Fibroblast of skin of left quadriceps (primary cell): ENCODE measurements at places on chromosomes 3 and 15.

DNA sequence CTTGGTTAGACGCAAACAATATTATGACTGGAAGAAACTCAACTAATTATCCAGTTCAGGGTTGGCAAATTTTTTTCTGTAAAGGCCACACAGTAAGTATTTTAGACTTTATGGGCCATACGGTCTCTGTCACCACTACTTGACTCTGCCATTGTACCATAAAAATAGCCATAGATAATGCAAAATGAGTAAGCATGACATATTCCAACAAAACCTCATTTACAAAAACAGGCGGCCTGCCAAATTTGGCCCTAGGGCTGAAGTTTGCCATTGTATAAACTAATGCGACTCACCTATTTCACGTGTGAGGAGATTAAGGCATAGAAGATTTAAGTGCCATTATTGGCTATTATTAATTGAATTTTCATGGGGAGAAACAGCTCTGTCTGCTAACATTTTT lies 116.8 kb upstream of the CNTN6 start:
- no peak for DNase-seq

DNA sequence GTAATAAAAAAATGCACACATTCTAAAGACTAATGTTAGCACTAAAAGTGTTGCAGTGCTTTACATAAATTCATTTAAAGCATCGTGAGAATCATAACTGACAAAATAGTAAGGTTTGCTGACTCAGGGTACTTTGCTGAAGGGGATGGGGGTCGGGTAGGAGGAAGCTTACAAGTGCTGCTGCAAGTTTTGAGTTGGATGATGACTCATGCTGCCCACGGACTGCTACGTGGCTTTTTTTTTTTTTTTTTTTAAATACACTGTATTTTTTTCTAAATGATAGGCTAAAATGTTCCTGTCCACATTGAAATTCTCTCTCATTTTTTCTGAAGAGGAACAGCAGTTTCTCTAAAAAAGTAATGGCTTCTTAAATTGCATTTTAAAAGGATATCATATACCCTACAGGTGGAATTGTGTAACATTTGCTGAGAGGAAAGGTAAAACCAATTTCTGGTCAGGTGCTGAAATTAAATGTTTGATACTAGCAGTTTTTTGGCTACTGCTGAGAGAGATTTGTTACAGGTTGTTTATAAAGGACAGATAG lies 2.2 kb downstream of the MAPK6 start:
- peak; percentile 84 for DNase-seq

- no peak for DNase-seq
Measured at GRCh38 chr3:158134363-158134762, 24.5 kb downstream of the RSRC1 start.

DNA sequence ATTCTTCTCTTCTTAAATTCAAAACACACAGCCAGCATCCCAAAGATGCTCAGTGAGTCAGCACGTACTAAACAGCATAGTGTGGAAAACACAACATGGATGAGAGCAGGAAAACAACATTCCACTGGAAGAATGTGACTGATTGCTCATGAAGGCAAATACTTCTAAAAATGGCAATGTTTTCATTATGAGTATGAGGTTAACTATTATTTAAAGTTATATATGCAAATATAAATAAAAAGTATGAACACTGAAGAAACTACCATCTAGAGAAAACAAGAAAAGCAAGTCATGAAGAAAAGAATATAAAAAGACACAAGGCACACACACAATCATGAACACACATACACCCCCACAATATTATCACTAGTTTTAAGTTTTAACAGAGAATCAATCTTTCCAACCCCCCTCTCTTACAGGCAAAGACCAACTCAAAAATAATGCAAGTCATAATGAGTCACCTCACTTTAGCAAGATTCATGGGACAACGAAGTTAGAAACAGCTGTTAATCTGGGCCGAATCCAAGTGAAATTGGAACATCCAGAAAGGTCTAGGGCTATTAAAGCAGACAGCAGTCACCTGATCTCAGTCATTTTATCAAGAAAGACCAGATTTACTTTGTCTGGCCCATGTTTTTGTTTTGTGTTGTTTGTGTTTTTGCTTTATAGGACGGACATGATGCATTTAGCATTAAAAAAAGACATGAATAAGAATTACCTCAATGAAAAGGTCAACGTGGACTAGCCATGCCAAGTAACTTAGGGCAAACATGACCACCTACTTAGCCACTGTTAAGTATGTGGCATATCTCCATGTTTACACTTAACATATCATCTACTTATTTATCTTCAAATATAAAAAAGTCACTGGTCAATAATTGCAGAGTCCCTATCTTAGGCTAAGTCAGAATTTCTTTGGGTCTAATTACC lies 18.1 kb downstream of the GBE1 start:
- DNase-seq = peak; percentile 98

- DNase-seq = no peak
Measured at GRCh38 chr15:74384566-74384880, 17.1 kb upstream of the CYP11A1 start.

DNA sequence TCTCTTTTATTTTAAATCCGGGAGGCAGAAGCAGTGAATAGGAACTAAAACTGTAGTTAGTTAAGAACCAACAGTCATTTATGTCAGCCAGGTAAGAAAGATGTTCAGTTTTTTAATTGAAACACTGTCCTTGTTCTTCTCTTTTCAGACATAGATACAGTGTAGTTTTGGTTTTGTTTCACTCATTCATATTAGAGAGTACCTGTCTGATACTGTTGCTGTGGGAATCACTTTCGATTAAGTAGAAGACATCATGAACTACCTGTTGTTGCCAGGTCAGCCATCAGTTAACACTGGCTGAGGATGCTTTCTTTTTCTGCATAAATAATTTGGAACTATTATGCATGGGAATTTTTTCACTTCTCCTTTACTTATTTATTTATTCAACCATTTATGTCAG lies 700.4 kb downstream of the OTOL1 start:
- DNase-seq = no peak

GRCh38 chr3:139906418-139906817 lies 28.6 kb upstream of the CLSTN2 start:
- no peak for DNase-seq

GRCh38 chr3:195850857-195851543 lies 39.3 kb upstream of the MUC4 start:
- DNase-seq = peak; percentile 68

DNA sequence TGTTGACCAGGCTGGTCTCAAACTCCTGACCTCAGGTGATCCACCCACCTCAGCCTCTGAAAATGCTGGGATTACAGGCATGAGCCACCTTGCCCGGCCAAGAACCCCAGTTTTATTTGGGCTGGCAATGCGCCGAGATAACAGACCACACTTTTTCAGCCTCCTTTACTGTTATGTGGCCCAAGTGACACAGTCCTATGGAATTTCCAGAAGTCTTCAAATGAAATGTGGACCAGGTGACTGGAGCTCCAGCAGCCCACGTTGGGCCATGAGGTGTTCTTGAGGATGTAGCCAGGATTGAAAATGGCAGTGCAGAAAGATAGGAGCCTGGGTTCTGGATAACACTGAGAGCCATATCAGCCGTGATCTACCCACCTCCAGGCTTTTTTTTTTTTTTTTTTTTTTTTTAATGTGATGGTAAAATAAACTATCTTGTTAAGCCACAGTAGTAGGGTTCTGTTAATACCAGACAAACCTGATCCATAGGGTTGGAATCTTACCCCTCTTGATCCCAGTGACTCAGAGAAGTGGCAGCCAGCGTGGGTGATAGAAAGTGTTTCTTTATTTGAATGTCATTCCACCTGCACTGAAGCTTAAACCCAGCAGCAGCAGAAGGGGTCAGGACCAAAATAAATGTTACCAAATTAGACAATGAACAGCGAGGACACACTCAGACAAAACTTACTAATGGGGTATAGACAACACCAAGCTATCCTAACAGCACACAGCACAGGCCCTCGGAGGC lies 55.6 kb downstream of the LHFPL4 start:
- no peak for DNase-seq

DNA sequence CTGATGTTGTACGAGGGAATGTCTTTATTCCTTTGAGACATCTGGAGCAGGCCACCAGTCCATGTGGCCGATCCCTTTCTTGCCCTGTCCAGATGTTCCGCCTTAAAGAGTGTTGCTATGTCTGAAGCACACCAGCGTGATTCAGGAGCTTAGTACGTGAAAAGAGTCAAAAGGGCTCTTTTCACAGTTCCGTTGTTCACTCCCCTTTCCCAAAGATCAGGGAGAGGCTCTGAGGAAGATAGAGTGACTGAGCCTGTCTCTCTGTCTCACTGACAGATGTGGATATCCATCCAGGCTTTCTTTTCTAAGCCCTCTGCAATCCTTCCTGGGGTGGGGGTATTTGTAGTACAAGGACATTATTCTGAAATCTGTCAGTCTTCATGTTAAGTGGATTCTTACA lies 262.5 kb upstream of the LRTM1 start:
- DNase-seq = peak; percentile 65

- no peak for DNase-seq
Measured at GRCh38 chr3:58414538-58415197, 19.0 kb downstream of the PDHB start.

GRCh38 chr3:183300996-183301562 lies 48.0 kb downstream of the B3GNT5 start:
- no peak for DNase-seq

DNA sequence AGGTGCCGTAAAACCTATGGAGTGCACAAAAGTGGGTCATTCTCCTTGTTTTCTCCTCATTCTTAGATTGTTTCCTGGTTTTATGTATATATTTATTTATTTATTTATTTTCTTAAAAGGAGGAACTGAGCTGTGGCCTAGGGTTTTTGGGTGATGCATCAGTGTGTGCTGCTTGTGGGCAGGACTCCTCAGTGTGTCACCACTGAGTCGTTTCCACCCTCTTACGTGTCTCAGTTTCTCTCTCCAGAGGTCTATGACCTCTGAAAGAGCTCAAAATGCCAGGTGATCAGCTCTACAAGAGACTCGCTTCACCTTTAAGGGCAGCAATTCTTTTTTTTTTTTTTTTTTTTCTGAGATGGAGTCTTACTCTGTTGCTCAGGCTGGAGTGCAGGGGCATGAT lies 72.9 kb downstream of the CD200 start:
- DNase-seq = no peak

DNA sequence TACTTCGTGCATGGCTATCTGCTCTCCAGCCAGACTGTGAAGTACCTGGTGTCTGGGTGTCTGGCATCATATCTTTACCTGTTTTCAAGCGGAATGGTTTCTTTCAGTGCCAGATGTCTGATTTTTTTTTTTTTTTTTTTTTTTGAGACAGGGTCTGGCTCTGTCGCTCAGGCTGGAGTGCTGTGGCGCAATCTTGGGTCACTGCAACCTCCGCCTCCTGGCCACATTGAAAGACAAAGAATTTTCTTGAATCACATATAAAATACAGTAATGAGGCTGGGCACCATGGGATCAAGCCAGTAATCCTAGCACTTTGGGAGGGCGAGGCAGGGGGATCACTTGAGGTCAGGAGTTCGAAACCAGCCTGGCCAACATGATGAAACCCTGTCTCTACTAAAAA lies 2.8 kb upstream of the MESP1 start:
- no peak for DNase-seq

DNA sequence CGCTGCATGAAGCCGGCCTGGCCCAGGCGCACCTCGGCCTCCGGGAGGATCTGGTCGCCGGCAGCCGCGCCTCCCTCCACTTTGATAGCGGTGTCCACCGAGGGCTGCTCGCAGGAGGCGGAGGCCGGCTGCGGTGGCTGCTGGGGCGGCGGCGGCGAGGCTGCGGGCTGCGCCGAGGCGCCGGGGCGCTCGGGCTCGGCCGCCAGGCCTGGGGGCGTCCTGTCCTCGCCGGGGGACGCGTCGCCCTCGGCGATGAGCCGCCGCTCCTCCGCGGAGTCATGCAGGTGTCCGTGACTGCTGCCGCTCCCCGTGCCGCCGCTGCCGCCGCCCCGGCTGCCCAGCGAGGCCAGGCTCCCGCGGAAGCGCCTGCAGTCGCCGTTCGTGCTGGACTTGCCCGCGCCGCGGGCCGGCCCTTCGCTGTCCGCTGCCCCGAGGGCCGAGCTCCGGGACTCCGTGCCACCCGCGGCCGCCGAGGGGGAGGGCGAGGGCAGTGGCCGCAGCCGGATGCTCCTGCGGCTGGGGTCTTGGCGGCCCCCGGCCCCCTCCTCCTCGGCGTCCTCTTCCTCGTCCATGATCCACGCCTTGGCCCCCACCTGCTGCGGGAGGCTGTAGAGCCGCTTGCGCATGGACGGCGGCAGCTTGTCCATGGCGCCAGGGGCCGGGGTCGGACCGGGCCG lies 996 bp downstream of the HCN4 start:
- DNase-seq = no peak

DNA sequence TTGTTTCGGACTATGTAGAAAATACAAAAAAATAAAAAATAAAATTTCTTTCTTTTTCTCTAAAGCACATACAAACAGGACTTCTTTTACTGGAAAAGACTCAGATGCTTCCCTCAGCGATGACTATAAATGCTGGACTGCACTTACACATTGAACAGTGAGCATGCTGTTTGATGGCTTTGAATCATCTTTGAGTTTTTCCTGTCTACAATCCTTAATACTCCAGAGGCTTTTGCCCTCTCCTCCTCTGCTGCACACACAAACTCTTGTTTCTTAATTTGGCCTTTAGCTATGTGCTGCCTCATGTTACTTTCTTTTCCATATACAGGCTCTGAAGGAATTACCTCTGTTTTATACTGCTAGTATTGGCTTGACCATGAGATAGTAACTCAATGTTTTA lies 575.1 kb downstream of the EPHA3 start:
- DNase-seq = no peak

DNA sequence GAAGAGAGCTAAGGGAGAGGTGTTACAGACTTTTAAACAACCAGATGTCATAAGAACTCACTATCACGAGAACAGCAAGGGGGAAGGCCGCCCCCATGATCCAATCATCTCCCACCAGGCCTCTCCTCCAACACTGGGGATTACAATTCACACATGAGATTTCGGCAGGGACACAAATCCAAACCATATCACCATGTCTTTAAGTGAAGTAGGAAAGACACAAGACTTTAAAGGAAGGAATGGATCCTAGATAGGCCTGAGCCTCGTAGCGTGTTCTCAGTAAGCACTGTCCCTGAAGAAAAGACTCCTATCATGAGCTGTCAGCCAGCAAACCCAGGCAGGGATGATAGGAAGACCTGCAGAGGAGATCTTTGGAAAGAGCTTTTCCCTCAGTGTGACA lies 15.1 kb upstream of the RPS27L start:
- no peak for DNase-seq

DNA sequence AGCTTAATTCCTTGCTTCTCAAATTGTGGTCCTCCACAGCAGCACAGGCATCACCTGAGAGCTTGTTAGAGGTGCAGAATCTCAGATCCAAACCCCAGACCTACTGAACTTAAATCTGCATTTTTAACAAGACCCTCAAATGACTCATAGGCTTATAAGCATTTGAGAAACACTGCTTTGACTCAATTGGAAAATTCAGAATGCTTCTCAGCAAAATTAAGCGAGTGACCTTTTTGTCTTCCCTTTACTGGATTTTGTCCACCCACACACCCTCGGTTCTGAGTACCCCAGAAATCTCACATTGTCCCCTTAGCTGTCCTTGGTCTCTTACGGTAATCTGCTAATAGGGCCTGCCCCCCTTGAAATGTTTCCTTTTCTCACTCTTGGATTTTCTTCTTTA lies 17.9 kb downstream of the CD80 start:
- DNase-seq = no peak

DNA sequence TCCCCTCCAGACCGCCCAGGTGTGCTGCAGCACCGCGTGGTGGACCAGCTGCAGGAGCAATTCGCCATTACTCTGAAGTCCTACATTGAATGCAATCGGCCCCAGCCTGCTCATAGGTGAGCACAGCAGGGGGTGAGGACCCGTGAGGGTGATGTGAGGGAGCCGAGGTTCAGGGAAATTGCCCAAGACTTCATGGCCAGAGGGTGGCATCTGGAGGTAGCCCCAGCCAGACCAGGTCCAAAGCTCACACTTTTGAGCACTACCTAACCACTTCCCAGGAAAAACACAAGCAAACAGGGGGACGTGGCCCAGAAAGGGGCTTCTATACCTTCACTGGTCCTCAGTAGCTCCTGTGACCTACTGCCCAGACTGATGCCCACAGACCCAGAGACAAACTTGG lies 33.8 kb downstream of the NR1I2 start:
- DNase-seq = no peak
